ENCODE measurements at places on chromosomes 5 and 9.
A peak's percentile ranks its signal among the peaks of the same experiment; 100 is the strongest.

DNA sequence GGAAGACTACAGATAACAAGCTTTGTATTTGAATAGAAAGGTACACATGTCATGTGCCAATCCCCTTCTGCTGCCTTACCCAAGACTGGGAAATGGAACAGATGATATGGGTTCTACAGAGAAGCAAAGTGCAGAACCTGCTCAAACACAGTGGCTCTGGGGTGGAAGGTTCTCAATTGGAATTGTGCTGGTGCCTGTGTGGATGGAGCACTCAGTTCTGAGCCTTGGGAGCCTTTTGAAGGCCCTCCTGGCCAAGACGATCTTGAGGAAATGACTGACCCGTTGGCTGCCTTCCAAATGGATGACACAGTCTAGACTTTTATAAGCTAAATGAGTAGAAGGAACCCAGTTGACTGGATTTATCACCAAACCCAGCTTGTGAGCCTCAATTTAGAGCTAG, 4.2 kb upstream of the PRSS3 start:
- DNase-seq, result no peak

- DNase-seq, result no peak
Observed at GRCh38 chr9:26371236-26371635, 521.4 kb downstream of the CAAP1 start.

DNA sequence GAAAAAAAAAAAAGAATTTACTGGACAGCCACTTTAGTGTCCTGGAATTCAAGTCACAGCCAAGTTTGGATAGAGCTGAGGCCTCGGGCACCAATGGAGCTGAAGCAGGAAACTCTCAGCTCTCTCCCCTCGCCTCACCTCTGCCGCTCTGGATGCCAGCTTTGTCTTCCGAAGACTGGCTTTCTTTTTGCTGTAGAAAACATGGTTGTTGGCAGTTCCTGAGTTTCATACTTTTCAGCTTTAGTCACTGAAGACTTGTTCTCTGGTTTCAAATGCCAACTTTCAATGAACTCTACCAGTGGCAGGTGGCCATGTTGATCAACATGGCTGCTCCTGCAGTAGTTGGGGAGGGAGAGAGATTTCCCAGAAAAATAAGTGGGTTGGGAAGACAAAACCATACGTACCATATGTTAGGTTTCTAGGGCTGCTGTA, 142.2 kb downstream of the SNX18 start:
- DNase-seq, result no peak

DNA sequence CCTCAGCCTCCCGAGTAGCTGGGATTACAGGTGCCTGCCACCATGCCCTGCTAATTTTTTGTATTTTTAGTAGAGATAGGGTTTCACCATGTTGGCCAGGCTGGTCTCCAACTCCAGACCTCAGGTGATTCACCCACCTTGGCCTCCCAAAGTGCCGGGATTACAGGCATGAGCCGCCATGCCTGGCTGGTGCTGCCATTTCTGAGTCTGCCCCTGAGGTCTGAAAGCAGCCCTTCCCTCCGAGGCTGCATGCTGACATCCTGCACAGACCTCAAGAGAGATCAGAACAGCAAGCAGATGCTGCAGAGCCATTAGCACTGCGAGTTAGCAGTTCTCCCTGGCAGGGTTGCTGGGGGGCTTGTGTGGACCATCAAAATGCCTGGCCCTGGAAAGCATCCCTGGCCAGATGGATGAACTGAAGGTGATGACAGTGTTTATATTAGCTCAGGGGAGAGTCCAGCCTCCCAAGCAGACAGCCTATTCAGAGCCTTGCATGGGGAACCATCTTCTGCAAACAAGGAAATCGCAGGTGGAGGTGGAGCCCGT, 176.5 kb upstream of the PANK3 start:
- DNase-seq, result no peak

GRCh38 chr5:178396796-178397720, 164.5 kb upstream of the PHYKPL start:
- DNase-seq, result no peak

DNA sequence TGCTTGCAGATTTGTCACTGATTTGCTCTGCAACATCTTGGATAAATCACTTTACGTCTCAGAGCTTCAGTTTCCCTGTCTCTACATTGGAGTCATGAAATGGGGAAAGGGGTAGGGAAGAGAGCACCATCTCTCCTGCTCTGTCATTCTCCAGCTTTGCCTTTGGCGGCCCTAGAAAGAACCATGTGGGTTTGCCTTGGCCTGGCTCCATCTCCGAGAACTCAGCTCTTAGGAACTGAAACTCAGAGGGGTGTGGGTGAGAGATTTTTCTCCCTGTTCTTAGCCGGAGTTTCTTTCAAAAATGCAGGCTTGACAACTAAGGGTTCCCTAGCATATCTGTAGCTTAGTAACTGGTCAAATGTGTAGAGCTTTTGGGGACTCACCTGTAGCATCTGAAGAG, 123.5 kb downstream of the SMARCA2 start:
- DNase-seq, result no peak

GRCh38 chr9:117258184-117258866, 156.5 kb downstream of the ASTN2 start:
- DNase-seq, result no peak

GRCh38 chr5:177303121-177303924, at the start of the genes PRELID1 and RAB24:
Gene PRELID1, plus strand, starts transcription at chr5:177303799. Its CDS starts 187 bp downstream, at chr5:177303986.
Gene RAB24, minus strand, starts transcription at chr5:177303719. Its CDS starts 431 bp downstream, at chr5:177303288.
- DNase-seq, result peak; percentile 96

- peak; percentile 30 for DNase-seq
Observed at GRCh38 chr5:58871648-58872242, 288.9 kb downstream of the RAB3C start.

GRCh38 chr5:10133830-10134229, 115.9 kb downstream of the ATPSCKMT start:
- DNase-seq, result peak; percentile 48

- no peak for DNase-seq
Observed at GRCh38 chr5:8290721-8291120, 421.8 kb downstream of the MTRR start.

DNA sequence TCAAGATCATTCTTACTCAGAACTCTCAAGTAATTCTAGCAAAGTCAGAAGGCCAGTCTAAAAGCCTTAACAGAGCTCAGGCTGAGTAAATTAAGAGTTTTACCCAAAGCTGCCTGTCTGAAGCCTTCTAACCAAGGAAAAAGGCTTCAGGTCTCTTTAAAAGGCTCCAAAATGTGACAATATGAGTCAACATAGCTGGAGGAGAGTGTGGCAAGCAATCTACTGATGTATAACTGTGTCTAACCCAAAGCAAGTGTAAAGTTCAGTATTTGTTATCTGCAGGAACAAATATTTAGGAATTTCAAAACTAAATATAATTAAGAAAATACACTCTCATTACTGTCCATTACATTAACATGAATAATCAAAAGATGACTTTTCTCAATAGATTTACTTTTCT, 11.0 kb downstream of the ZBTB5 start:
- no peak for DNase-seq

DNA sequence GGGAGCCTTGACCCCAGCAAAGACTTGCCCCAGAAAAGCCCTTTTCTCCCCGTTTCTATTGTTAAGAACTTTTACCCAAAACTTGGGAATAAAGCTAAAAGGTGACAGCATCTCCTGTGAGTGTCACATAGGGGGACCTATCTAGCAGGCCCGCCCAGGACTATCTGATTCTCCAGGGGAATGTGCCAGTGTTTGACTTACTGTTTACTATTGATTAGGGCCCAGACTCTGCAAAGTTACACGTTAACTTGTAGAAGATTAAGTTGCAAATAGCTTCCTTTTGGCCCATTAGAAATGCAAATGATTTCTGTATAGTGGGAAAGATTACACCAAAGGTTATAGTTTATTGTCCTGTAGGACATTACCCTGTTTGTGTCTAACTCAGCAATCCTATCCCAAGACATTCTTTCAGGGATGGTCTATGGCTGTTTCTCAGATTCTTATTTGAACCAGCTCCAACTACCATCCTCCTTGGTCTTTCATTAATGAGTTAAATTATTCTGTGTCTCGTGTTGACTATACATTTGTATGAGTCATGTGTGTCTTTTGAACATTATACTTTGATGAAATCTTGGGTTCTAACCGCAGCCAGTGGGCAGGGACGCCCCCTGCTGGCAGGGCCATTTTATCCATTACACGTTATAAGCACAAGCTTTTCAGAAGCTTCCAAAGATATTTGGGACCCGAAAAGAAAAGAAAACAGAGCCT, 60.7 kb downstream of the HRH2 start:
- no peak for DNase-seq

DNA sequence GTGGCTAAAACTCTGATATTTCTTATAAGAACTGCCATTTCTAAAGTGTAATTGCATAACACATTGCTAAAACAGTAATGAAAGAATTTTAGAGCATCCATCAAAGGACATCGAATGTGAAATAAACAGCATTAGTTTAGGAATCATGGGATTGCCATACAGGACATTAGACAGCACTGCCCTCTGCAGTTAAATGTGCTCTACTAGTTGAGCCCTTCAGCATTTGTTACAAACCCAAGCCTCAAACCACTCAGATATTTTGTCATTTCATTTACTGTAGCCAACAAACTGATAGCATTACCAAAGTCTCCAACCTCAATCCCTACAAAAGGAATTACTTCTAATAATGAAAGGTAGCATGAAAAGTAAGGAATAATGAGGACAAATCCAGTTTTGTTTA, 116.8 kb upstream of the COX7C start:
- no peak for DNase-seq

GRCh38 chr5:172123269-172123692, 64.7 kb downstream of the STK10 start:
- DNase-seq, result peak; percentile 93

GRCh38 chr5:54988817-54989216, 3.4 kb upstream of the ESM1 start:
- no peak for DNase-seq

DNA sequence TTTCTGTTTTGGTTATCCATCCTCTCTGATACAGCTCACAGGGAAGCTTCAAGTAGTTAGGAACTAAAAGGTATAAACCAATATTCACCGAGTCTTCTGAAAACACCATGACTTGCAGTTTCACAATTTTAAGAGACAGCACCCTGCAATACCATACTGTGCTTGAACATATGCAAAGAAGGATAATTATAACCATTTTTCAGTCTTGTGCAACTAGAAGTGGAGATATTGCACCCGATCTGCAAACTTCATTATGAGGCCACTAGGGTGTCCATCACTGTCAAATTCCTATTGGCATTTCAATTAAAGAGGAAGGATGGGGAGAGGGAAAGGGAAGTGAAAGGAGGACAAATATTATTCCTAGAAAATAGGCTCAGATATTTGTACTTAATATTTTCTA, 32.4 kb upstream of the CEP120 start:
- no peak for DNase-seq

DNA sequence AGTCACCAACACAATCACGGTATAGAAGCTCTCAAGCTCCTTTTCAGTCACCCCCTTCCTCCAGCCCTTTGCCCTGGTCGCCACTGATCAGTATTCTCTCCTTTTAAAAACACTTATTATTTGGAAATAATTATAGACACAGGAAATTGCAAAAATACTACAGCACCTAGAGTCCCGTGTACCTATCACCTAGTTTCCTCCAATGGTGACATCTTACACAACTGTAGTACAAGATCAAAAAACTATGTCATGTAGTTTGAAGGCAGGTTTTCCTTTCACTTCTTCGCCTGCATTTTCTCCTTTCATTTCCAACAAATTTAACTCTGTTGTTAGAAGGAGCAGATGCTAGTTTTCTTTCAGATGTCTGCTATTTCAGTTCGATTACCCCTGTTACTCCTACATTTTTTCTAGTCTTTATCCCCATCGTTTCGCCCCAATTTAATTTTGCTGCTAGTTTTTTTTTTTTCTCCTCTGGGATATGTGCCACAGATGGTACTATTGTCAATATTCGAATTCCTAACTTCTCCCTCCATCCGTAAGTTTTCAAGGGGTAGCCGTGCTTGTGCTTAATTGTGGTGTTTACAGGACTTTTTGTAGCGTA, 612 bp upstream of the ATG10 start:
- DNase-seq, result peak; percentile 9

DNA sequence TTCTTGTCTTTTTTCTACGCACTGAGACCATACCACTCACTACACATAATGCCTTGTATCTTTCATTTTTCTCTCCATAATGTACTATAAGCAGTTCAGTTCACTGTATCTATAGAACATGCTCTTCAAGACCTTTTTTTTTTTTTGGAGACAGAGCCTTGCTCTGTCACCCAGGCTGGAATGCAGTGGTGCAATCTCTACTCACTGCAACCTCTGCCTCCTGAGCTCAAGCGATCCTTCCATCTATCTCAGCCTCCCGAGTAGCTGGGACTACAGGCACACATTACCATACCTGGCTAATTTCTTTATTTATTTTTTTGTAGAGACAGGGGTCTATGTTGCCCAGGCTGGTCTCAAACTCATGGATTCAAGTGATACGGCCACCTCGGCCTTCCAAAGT, 208.7 kb downstream of the FANCC start:
- no peak for DNase-seq
